ENCODE measurements at places on chromosomes 12 and 14.

DNA sequence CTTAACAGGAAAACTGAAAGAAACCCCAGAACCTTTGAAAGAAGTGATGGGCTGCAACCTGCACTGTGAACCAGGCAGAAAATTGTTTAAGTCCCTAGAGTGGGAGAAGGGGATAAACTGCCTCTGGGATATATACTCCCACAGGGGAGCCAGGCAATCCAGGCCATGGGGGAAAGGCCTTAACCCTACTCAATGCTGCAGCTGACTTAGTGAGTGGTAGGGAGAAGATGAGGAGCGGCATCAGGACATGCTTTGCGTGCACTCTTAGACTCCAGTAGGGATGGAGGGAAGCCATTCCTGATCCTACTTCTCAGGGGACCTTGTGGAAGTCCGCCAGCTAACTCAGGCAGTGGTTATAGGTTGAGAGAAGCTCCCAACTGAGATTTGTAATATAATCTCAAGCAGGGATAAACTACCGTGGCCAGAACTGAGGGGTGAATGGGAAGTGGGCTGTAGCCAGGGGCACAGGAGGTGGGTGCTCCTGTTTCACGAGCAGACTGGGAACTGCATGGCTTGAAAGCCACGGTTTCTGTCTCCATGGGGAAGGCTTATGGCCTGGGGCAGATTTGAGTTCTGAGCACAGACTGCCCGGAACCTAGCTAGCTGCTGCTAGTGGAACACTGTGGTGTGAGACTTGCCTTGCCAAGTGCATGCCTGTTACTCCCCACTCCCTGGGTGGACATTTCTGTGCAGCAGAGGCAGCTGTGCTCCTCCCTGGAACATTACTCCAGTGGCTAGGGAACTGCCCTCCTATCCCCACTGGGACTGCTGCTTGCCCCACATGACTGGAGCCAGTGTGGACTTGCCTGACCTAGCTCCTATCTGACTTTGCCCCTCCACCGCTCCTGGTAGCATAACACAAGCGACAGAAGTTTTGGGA lies 119.2 kb upstream of the SCAF11 start:
- no peak for DNase-seq

DNA sequence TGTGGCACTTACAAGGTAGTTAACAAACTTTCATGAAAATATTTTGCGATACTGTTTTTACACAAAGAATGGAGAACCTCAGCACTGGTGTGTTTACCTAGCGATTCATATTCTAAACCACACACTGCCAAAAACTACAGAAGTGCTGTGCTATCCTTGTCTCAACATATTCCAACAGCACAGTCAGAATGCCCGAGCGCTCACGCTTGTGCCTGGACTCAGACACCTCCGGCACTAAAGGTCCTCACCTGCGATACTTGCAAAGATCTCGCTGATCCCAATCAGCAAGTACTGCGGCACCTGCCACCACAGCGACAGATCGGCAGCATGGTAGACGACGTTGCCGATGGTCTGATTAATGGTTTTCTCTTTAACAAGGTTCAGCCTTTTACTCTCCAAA lies 23.2 kb downstream of the SLC15A4 start:
- DNase-seq = no peak

- no peak for DNase-seq
Measured at GRCh38 chr14:72892879-72893635, 844 bp downstream of the DPF3 start.

DNA sequence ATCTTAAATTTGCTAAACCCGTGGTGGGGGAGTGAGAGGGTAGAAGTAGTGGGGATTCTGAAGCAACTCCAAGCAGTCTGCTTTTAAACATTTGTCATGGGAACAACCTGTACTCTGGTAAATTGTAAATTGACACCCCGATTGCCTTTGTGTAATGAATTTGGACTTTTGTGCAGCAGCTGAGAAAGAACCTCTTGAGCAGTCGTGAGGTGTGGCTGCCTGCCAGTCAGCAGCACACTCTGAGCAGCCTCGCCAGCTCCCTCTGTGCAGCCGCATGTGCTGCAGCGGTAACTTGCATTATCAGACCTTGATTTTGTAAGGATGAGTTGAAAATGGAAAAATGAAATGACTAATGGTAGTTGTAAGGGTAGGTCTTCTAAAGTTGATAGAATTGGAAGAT lies 74.3 kb downstream of the SUSD6 start:
- no peak for DNase-seq

GRCh38 chr12:121574025-121574424 lies 6.8 kb downstream of the KDM2B start:
- DNase-seq = no peak

DNA sequence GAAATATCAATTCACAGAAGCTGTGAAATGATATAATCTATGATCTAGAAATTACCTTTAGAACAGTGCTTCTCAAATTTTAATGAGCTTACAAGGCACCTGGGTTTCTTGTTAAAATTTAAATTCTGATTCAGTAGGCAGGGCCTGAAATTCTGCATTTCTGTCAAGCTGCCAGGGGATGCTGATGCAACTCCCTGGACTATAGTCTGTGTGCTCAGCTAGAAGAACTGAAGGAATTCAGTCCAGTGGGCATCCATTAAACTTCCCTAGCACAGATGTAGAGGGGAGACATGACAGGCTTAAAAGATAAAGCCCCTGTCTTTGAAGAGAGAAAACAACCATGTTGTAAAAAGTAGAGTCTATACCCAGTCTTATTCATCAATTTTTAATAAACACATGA lies 441.8 kb downstream of the TMTC2 start:
- no peak for DNase-seq

DNA sequence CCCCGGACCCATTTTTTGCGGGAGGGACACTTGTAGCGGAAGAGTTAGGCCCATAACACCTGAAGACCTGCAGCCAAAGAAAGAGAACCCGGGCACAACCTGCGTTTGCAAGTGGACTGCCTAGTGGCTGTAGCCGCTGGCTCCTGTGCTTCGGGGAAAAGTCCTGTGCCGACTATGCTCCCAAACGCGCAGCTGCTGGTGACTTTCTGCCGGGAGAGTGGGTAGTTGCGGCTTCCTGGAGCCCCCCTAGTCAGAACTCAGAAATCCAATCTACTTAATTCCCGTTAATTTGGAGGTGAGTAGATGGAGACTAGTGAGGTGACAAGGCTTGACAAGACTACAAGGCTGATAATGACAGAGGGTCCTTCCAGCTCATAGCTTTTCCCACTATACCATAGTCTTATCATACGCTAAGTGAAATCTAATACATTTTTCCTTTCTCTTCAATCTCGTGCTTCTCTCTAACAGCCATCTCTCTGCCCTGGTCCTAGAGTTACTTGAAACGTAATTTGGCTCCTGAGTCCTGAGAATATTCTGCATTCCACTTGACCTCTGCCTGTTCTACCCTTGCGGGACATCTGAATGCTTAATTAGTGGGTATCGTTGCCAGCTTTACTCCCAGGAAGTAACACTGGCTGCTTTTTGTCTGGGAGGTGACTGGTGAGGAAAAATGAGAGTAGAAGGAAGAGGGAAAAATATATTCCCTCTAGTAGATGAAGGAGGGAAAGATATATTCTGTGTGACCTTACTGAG lies 556 bp downstream of the MTHFD1 start:
- DNase-seq = no peak

GRCh38 chr12:122125452-122126341 lies 47.1 kb downstream of the MLXIP start:
- no peak for DNase-seq

DNA sequence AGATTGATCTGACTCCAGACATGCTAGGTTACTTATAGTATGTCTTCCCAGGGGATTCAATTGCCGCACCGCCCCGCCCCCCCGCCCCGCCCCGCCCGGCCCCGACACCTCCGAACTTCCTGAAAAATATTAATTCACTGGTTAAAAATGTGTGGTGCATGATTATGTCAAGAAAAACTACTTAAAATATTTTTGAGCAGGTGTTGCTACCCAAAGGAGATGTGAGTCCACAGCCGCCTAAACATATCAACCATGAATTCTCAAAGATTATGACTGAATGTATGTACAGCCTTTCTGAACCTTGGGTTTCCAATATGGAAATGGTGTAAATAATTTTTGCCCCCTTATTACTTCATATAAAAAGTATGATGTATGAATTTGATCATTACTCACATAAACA lies 2.7 kb upstream of the RIMKLB start:
- no peak for DNase-seq

GRCh38 chr12:61915420-61915819 lies 344.8 kb upstream of the USP15 start:
- DNase-seq = no peak

DNA sequence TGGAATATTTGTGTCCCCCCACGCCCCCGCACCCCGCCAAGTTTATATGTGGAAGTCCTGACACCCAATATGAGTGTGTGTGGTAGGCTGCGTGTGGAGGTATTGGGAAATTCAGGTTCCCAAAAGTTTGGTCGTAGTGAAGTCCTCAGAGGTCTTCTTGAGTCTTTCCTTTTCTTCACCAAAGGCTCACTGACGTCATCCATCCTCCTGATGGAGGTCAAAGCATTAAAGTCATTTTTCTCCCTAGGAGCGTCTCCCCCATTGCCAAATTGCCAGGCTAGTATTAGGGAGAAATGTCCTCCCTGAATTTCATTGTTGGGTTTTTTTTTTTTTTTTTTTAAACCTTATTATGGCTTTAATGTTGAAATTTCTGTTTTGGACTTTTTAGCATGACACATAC lies 113.7 kb downstream of the RGS6 start:
- DNase-seq = no peak

DNA sequence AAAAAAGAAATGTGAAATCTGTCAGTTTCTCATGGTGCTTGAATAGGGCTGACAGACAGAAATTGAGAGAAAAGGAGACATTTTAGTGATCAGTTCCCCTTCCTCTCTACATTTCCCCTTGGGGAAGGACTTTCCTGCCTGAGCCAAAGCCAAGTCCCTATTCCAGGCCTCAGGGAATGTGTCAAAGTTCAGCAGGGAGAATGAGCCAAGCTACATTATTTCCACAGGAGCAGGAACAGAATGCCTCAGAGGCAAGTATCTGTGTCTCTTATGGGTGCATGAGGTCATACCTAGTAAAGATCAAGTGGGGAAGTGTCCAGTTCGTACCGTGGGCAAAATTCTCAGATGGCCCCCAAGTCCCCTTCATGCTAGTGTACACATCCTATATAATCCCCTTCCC lies 68.6 kb downstream of the IQSEC3 start:
- DNase-seq = no peak

GRCh38 chr12:117622741-117623140 lies 261.3 kb upstream of the NOS1 start:
- no peak for DNase-seq

- no peak for DNase-seq
Measured at GRCh38 chr14:91841065-91841464, 26.3 kb downstream of the TC2N start.

DNA sequence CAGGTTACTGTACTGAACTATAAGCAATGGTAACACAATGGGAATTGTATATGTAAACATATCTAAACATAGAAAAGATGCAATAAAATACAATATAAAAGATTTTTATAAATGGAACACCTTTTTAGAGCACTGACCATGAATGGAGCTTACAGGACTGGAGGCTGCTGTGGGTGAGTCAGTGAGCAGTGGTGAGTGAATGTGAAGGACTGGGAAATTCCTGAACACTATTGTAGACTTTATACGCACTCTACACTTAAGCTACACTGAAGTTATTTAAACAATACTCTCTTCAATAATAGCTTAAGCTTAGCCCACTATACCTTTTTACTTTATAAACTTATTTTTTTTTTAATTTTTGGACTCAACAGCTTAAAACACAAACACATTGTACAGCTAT lies 313.5 kb downstream of the KCNC2 start:
- DNase-seq = no peak

GRCh38 chr12:12482959-12483358 lies 79.7 kb downstream of the DUSP16 start:
- DNase-seq = no peak

- no peak for DNase-seq
Measured at GRCh38 chr14:101865288-101865687, 99.1 kb upstream of the DYNC1H1 start.

DNA sequence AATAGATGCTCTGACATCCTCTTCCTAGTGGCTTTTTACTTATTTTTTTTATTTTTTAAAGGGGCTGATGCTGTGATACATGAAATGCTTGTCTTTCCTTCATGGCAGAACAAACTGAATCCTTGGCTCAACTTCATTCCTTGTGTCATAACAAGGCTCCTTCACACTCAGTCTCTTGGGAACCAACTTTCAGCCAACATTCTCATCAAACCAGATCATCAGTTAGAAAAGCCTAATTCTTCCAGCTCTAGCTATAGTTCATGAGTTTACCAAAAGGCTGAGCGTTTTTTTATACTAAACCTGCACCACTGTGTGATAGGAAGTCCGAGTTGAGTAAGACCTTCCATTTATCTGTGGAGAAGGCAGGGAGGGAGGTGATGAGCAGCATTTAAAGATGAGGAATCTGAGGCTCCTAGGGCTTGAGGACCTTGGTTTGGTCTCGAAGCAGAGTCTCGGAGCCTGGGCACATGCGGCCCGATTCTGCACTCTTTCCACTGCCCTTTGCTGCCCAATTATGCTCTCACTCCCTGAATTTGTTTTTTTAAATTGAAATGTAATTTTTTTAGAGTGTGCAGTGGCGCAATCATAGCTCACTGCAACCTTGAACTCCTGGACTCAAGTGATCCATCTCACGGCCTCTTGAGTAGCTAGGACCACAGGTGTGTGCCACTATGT lies 8.2 kb downstream of the GPRC5D start:
- DNase-seq = no peak

GRCh38 chr12:109729801-109730200 lies 16.2 kb downstream of the FAM222A start:
- DNase-seq = no peak

- DNase-seq = no peak
Measured at GRCh38 chr12:92248977-92249376, 103.3 kb upstream of the BTG1 start.

DNA sequence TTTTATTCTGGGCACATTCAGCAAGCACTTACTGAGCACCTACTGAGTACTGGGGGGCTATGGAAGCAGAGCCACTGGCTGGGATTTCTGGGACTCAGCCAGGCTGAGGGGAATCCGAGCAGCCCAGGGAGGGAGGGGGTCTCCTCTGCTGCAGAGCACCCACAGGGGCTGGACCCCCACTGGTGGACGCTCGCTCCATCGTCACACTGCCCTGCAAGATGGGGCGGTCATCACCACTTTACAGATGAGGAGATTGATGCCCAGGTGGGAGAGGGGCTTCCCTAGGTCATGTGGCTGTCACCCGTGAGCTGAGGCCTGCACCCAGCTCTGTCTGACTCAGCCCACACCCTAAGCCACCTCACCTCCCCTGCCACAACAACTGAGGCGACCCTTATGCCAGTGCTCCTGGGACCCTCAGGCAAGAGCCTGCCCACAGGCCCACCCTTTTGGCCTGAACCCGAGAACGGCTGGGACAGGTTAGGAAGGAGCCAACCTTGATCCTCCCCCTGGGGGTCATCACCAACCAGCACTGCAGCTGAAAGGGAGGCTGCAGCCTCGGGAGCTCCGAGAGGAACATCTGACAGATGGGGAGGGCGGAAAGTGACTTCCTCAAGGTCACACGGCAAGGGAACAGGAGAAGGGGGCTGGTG lies 74.4 kb downstream of the SERPINA3 start:
- no peak for DNase-seq

Measured in cortex of kidney (tissue), 1 donor.